Stimulated activated CD8-positive, alpha-beta memory T cell treated with anti-CD3 and anti-CD28 coated beads, Interleukin-7, amount 100 ng/mL, for 1 hour (primary cell): ENCODE measurements at places on chromosomes 7 and 10.

- DNase-seq, result no peak
These were observed 432.2 kb downstream of the DPP6 start for GRCh38 chr7:154484406-154484805.

- DNase-seq, result no peak
These were observed 11.6 kb upstream of the CCDC6 start for GRCh38 chr10:59917922-59918321.

DNA sequence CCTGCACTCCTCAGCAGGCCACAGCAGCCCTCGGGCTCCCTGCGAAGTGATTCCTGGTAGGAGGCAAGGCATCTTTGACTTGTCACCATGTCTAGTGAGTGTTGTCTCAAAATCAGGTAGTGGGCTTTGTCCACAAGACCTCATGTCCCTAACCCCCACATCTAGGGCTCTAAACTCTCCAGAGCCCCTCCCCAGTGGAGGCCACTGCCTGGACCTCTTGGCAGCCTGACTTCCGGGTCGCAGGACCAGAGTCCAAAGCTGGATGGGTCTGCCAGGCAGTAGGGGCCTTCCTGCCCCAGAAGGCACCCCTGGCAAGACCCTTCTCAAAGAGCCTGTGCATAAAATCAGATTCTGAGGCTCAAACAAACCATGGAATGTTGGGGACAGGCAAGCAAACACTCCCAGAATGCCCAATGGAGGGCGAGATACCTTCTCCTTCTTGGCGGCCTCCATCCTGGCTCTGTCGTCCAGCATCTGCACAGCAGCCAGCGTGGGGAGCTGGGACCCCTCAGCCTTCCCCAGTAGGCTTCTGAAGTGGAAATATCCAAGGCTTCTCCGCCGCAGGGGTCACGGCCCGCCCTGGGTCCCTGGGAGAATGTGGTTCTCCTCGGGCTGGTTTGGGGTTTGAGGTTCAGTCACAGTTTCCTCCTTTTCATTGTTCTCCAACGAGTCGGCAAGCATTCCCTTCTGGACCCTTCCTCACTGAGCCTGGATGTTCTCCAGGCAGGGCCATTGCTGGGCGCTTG, 586 bp downstream of the GCK start:
- no peak for DNase-seq

- no peak for DNase-seq
These were observed 94.0 kb downstream of the ELMO1 start for GRCh38 chr7:37354656-37355131.

- no peak for DNase-seq
These were observed 109.5 kb upstream of the CARD11 start for GRCh38 chr7:3153118-3153517.

DNA sequence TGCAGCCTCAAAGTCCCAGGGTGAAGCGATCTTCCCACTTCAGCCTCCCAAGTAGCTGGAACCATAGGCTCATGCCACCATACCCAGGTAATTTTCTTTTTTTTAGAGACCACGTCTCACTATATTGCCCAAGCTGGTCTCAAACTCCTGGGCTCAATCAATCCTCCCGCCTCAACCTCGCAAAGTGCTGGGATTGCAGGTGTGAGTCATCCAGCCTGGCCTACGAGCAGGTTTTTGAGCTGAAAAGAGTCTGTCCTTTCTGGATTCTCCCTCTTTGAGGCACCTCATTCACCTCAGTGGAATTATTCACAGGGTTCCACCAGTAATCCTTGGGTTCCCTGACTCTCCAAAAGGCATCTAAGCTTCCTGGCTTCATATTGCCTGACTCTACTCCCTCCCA, 7.6 kb upstream of the LEP start:
- DNase-seq, result no peak

DNA sequence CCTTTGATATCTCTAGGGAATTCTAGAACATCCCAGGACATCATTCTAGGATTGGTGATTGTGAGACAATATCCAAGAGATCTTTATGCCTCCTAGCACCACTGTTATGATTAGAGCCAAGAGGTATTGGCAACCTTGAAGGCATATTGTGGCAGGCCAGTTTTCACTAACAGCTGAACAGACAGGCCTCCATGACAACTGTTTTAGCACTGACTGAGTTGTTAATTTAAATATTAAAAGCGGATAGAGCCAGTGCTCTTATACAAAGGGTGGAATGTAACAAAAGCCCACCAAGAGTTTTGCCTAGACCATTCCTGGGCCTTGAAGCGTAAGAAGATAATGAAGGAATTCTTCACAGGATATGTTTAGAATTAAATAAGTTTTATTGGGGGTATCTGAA, 131.9 kb downstream of the DGKB start:
- DNase-seq, result no peak

DNA sequence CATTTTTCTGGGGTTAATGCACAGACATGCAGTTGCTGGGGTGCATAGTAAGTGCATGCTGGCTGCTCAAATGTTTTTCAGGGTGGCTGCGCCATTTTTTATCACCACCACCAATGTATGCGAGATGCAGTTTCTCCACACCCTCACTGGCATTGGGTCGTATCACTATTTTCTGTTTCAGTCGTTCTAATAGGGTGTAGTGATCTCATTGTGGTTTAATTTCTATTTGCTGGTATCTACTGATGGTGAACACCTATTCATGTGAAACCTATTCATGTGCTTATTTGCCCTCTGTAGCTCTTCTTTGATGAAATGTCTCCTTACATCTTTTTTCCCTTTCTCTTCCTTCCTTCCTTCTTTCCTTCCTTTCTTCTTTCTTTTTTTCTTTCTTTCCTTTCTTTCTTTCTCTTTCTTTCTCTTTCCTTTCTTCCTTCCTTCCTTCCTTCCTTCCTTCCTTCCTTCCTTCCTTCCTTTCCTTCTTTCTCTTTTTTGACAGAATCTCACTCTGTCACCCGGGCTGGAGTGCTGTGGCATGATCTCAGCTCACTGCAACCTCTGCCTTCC, 84.3 kb downstream of the ELFN1 start:
- DNase-seq, result no peak
